Type B pancreatic cell (in vitro differentiated cells): ENCODE measurements at places on chromosomes 6 and 20. TPM values are rescaled to one million over a fixed set of nuclear protein-coding genes. Genes with fewer than 3 reads are reported as not detected.

DNA sequence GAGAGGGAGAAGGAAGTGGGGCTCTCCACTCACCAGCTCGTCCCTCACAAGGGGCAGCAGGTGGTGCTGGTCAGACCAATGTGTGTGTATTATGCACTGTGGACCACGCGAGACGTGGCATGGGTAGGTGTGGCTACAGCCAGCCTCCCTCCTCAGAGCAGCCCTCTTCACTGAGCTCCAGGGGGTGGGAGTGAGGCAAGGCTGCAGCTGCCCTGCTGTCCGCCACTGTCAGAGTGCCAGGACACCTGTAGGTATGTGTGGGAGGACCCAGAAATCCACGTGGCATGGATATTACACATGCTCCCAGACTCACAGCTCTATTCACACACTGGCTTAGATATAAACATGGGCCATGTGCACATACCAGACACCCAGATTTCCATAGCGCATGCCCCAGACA is 90.3 kb downstream of the VEGFA start:
- DNase-seq, result no peak

DNA sequence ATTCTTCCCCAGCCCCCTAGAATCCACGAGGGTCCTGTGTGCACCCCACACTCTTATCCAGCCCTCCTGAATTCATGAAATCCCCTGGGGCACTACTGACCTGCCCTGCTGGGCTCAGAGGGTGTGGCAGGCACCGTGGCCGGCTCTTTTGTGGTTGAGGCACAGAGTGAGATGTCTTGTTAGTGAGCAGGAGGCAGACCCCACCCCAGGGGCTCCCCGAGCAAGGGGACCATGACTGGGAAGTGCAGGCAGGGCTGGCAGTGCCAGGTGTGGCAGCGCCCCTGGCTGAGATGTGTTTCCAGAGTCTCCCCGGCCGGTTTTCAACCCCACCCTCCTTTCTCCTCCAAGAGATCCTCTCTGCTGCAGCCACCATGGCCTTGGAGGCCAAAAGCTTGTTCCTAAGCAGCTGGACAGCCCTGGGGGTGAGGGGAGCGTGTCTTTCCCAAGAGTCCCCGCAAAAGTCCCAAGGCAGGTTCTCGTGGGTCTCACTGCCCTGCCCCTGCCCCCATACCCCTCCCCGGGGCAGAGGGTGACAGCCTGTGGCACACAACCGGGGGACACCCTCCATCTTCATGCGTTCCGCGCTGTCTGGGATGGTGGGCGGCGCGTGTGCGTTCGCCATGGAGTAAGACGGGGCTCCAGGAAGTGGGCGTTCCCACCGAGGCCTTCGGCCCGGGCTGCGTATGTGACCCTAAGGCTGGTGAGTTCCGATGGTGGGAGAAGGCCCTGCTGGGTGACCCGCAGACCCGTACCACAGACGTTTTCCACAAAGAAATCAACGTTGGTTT is 208.9 kb downstream of the TAF4 start:
- DNase-seq, result no peak

DNA sequence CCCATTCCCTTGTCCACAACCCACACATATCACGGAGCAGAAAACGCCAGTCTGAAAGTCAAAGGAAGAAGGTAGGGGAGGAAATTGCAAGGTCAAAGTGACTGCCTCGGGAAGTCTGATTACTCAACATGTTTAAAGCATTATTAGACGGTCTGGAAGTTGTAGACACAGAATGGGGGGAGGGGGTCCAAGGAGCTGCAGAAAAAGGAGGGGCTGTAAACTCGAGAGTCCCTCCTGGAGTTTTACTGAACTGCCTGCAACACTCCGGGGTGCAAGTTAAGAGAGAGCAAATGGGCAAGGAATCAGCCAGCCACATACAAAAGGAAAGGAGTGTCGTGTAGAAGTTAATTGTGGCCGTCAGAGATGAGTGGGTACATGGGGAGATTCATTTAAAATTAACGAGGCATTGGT is 417.7 kb upstream of the JARID2 start:
- no peak for DNase-seq

DNA sequence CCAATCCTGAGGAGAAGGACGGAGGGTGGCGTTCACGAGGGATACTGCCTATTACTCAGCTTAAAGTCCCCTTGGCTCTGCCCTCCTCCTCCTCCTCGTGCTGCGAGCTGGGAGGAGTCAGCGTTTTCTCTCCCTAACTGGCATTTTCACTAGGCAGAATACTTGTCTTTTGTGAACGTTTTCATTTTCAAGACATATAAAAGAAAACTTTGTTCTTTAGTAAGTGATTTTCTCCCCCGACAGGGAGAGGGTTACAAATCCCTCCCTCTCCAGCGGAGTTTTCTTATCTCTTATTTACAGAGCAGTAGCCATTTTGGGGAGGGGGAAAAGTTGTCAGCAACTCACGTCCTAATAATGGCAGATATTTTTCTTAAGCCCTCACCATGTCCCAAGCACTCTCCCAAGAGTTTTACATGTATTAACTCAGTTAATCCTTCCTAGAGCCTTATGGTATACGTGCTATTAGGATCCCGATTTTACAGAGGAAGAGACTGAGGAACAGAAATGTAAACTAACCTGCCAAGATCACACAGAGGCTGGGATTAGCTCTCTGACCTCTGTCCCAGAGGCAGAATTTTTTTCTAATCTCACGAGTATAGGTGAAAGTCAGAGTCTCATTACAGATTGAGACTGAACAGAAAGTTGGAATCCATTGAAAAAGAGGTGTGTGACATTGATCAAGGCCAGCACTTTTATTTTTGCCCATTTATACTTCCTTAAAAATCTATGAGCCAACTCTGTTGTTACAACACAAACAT is 30.0 kb upstream of the ZNF217 start:
- no peak for DNase-seq

Gene RAB23
- total RNA-seq, result 9.4 and 17.4 TPM in 2 replicates

DNA sequence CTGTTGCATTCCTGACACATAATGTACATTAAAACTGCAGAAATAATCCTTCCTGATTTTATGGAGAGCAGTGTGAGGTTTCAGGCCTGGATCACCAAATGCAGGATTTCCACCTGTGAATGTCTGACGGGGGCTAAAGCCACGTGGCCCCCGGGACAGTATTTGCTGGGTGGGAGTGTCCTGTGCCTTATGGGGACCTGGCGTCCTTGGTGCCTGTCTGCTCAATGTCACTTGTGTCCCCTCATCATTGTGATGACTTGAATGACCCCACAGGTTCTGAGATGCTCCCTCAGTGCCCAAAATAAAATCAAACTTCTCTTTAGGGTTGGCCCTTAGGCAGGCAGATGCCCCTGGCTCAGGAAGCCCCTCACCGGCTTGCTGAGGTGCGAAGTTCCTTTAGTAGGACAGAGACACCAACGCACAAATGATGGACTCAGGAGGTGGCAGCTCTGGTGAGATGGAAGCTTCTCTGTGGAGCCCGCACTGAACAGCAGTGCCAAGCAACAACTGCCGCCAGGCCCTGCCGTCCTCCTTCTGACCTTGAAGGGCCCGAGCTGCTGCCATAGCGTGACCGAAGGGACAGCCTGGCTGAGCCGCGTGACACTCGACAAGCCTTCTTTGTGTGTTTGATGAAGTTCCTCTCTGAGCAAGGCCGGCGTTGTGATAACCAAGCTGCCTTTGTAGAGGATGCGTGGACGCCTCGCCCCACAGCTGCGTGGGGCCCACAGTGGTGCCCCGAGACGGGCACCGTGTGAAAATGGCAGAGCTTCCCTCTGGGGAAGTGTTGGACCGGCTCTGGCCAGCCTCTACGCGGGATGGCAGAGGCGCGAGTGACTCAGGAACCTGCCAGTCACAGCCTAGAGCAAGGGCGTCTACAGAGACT is 30.9 kb downstream of the FRMD1 start:
- no peak for DNase-seq

GRCh38 chr6:43504756-43505593 is 5.2 kb downstream of the LRRC73 start:
- DNase-seq, result no peak

Gene IPCEF1
- 0.40 and 1.0 TPM in 2 replicates for total RNA-seq

DNA sequence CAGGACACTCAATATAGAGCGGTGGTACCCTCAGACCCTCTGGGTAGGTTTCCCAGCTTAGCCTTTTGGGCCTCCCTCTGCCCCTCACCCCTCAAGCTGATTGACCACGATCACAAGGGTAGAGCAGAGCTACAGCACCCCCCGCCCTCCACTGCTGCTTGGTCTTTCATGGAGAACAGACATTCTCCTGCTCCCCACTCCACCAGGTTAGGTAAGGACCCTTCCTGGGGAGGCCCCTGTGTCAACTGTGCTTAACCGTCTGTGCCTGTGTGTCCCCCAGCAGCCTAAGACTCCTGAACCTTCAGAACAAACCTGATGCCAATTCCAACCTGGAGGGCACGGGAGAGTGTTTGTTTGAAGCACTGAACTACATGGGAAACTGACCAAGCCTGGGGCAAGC is 11.8 kb downstream of the MYH7B start:
- no peak for DNase-seq

DNA sequence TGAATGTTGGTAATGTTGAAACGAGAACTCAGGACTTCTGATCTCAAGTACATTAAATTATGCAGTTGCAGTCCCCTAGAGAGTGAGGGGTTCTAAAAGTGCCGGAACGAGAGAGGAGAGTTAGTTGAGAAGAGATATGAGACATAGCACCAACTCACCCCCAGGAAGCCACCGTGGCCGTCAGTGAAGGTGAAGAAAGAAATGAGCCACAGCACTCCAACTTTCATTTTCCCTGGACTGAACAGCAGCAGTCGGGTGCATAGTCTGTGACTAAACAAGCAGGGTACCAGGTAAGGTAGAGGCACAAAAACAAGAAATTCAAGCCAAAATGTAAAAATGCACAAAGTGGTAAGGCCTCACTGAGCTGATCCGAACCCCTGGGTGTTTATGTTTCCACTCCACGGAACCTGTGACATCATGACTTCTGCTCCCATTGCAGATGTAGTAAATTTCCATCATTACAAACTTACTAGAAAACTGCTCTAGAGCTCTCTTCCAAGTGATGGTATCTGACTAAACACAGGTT is 13.2 kb downstream of the ADGRF1 start:
- no peak for DNase-seq

GRCh38 chr6:11389977-11390376 is 147.6 kb upstream of the TMEM170B start:
- no peak for DNase-seq

GRCh38 chr20:52731093-52731492 is 241.1 kb upstream of the TSHZ2 start:
- no peak for DNase-seq

Gene MYCT1
- total RNA-seq, result not detected in 2 replicates

- DNase-seq, result no peak
These were observed 148.6 kb downstream of the SOBP start for GRCh38 chr6:107638493-107638892.

DNA sequence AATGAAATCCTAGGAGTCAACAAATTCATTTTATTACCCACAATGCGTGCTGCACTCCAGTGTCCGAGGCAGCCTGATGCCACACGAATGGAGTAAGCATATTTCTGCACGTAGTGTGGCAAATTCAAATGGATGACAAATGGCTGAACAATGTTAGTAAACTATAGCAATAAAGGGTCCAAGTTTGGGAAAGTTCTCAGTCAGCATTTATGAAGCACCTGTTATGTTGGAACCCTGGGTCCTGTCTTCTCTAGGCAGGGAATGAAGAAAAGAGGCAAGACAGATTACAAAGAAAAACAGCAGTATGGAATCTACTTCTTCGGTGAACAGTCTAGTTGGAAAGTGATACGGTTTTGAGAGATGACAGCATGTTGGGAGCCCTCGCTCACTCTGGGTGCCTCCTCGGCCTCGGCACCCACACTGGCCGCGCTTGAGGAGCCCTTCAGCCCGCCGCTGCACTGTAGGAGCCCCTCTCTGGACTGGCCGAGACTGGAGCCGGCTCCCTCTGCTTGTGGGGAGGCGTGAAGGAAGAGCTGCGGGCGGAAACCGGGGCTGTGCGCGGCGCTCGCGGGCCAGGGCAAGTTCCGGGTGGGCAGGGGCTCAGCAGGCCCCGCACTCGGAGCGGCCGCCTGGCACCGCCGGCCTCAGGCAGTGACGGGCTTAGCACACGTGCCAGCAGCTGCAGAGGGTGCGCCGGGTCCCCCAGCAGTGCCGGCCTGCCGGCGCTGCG is 4.8 kb upstream of the RANBP9 start:
- no peak for DNase-seq

DNA sequence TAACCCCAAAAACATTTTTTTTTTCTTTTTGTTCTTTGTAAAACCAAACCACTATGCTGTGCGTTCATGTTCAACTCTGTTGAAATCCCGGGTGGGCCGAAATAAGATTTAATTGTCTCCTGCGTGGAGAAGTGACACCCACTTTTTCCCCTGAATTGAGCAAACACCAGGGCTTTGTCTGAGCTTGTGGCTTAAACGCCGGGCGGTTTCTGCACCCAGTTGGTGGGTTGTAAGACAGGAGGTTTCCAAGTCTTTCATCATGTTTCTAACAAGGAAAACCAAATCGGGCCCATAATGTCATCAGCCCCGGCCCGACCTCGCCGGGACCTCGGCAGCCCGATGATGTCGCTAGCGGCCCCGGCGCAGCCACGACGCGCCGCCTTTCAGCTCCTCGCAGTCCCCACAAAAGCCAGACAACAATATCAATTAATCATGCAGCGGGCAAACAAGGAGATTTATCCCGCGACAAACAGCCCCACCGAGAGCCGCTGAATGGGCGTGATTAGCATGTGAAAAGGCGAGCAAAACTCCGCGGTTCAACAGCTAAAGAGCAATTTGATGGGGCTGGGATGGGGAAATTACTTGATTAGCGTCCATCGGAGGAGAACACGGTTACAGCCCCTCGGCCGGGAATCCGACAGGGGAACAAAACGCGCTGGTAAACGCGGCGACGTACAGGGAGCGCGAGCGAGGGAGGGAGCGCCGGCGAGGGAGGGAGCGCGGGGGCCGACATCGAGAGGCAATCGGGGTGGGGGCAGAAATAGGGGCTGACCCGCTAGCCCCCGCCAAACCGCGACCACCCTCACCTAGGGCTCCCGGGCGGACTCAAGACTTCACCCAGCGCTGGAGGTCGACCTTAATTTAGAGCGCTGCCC is 5.3 kb downstream of the LINC00237 start:
- DNase-seq, result peak; percentile 66

Gene KCNS1
- 2.2 and 3.5 TPM in 2 replicates for total RNA-seq

- DNase-seq, result peak; percentile 75
These were observed 24.6 kb downstream of the RIPOR2 start for GRCh38 chr6:24910961-24911725.

GRCh38 chr6:156347656-156348055 is 429.5 kb upstream of the ARID1B start:
- no peak for DNase-seq

- no peak for DNase-seq
These were observed 149.3 kb upstream of the STXBP5 start for GRCh38 chr6:147054871-147055270.

GRCh38 chr6:44580901-44581300 is 193.4 kb downstream of the CDC5L start:
- no peak for DNase-seq

DNA sequence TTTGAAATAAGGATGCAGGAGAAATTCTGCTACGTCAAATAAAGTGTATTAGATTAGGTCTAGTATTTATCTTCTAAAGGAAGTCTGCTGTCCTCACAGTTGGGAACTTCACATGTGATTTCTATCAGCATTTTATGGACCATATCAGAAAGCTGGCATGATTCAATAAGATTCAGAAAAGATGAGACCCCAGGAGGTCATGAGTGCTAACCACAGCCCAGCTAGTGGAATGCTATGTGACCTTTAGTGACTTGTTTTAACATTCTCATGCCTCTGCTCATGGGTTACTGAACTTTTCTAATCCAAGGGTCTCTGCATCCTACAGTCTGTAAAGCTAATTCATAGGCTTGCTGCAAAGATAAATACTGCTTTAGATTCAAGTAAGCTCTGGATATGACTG is 150.1 kb downstream of the GMPR start:
- DNase-seq, result no peak

GRCh38 chr6:87736809-87737540 is 34.9 kb upstream of the AKIRIN2 start:
- no peak for DNase-seq

Gene GHRH
- total RNA-seq, result 0.77 and 3.9 TPM in 2 replicates
